ENCODE measurements at places on chromosomes 13 and 19.
A peak's percentile ranks its signal among the peaks of the same experiment; 100 is the strongest.

DNA sequence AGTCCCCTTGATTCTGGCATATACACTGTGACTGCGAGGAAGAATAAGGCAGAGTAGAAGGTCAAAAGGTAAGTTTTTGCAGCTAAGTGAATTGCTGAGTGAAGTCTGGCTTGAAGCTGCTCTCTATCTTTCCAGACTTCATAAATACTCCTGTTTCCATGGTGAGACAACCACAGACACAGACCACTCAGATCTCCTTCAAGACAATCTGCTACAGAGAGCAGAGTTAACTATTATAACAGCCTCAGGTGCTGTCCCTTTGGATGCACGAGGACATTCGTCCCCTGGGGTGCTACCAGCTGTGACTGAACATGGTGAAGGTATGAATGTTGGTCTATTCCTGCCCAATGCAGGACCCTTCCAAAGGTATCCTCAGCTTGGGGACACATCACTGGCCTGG, 104.0 kb downstream of the MYCBP2 start:
- ATAC-seq = no peak

DNA sequence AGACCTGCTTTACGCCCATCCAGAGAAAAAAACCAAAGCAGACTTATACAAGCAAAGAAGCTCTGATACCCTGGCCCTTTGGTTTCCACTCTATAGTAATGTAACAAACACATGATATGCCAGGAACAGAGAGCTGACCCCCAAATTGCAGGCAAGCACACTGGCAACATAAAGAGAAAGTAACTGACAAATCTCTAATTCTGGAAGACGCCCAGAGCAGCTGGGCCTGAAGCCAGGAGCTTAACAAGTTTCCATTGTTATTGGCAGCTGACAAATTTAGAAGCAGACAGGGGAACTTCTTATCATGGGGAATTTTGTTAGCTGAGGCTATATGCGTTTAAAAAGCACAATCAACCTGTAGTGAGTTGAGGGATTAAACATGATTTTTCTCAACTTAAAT, 158.0 kb downstream of the DLEU7 start:
- ATAC-seq = no peak

DNA sequence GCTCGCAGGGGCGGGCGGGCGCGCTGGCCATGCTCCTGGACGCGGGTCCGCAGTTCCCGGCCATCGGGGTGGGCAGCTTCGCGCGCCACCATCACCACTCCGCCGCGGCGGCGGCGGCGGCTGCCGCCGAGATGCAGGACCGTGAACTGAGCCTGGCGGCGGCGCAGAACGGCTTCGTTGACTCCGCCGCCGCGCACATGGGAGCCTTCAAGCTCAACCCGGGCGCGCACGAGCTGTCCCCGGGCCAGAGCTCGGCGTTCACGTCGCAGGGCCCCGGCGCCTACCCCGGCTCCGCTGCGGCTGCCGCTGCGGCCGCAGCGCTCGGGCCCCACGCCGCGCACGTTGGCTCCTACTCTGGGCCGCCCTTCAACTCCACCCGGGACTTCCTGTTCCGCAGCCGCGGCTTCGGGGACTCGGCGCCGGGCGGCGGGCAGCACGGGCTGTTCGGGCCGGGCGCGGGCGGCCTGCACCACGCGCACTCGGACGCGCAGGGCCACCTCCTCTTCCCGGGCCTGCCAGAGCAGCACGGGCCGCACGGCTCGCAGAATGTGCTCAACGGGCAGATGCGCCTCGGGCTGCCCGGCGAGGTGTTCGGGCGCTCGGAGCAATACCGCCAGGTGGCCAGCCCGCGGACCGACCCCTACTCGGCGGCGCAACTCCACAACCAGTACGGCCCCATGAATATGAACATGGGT, 599 bp downstream of the ZIC2 start:
- ATAC-seq = peak; percentile 4

GRCh38 chr13:110875241-110875640, 39.6 kb downstream of the ANKRD10 start:
- no peak for ATAC-seq

GRCh38 chr13:25840931-25841330, 210.9 kb downstream of the SHISA2 start:
- no peak for ATAC-seq

- ATAC-seq = peak; percentile 44
Measured at GRCh38 chr13:101757446-101758039, 305.1 kb downstream of the ITGBL1 start.

- no peak for ATAC-seq
Measured at GRCh38 chr13:44790289-44790688, 199.0 kb downstream of the NUFIP1 start.

- no peak for ATAC-seq
Measured at GRCh38 chr13:95457294-95457693, 95.2 kb upstream of the CLDN10 start.

- peak; percentile 91 for ATAC-seq
Measured at GRCh38 chr13:37446503-37446902, 152.1 kb downstream of the POSTN start.

- no peak for ATAC-seq
Measured at GRCh38 chr19:6543866-6544347, 13.1 kb downstream of the TNFSF9 start.

DNA sequence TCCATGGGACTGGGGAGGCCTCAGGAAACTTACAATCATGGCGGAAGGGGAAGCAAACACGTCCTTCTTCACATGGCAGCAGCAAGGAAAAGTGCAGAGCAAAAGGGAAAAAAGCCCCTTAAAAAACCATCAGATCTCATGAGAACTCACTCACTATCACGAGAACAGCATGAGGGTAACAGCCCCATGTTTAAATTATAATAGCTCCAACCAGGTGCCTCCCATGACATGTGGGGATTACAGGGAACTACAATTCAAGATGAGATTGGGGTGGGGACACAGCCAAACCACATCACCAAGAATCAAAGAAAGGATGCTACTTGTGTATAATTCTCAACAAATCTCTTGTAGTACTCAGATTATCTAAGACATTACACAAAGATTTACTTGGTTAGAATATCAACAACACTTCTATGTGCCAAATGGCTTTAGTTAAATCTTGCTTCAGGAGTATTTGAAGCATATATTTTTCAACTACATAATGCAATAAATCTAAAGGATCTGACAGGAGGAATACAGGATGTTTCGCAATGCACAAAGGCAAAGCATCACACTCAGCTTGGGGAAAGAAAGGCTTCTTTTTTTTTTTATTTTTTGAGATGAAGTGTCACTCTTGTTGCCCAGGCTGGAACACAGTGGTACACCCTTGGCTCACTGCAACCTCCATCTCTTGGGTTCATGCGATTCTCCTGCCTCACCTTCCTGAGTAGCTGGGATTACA, 180.0 kb downstream of the LHFPL6 start:
- no peak for ATAC-seq

- ATAC-seq = no peak
Measured at GRCh38 chr19:4268816-4269430, 10.1 kb upstream of the SHD start.

- no peak for ATAC-seq
Measured at GRCh38 chr13:52955472-52955874, 73.1 kb upstream of the OLFM4 start.

Measured in motor neuron (in vitro differentiated cells).